ENCODE measurements at places on chromosomes 2 and 18.

- DNase-seq: no peak
Observed at GRCh38 chr2:172965433-172966212, 110.0 kb upstream of the MAP3K20 start.

DNA sequence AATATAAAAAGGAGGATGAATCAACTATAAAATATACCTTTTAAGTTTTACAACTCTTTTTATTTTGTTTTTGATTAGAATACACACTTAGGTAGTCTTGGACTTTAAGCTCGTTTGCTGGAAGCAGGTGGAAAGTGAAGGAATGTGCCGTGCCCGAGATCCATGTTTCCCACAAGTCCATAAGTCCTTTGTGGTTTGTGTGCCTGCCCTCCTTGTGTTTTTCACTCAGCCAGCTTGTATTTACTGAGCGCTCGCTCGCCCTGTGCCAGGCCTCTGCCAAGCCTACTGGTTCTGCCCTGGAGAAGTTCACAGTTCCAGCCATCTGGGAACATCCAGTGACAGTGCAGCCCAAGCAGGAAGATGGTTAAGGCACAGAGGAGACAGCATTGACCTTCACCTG is 142.6 kb downstream of the MGAT5 start:
- no peak for DNase-seq

GRCh38 chr2:67289921-67290371 is 107.2 kb upstream of the ETAA1 start:
- DNase-seq: no peak

DNA sequence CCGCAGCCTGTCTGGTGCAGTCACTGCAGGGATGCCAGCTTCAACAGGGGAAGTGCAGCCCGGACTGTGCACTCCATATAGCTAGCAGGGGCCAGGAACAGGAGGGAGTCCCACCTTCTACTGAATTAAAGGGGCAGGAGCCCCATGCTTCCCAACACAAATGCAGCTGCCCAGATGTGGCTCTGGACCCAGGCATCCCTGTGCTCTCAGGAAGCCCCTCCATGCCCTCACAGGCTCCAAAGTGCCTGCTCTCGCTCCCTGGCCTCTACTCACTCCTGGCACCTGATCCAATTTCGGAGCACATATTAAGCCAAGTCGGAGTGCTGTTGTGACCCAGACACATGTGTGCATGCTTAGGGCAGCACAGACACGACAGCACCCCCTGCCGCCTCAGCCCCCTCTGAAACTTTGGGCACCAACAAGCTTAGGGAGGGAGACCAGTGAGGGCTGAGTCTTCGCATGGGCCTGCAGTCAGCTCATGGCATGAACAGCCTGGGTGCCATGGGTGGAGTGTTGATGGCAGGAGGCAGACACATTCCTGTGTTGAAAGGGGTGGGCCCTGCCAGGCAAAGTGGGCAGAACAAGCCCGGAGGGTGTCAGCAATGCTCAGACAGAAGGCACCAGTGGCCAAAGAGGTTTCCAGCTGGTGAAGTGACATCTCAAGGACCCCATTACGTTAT is 83.5 kb downstream of the ZNF804A start:
- DNase-seq: no peak

GRCh38 chr2:30915486-30915885 is 108.2 kb upstream of the CAPN13 start:
- no peak for DNase-seq

GRCh38 chr2:196249171-196249570 is 77.8 kb upstream of the STK17B start:
- DNase-seq: no peak

DNA sequence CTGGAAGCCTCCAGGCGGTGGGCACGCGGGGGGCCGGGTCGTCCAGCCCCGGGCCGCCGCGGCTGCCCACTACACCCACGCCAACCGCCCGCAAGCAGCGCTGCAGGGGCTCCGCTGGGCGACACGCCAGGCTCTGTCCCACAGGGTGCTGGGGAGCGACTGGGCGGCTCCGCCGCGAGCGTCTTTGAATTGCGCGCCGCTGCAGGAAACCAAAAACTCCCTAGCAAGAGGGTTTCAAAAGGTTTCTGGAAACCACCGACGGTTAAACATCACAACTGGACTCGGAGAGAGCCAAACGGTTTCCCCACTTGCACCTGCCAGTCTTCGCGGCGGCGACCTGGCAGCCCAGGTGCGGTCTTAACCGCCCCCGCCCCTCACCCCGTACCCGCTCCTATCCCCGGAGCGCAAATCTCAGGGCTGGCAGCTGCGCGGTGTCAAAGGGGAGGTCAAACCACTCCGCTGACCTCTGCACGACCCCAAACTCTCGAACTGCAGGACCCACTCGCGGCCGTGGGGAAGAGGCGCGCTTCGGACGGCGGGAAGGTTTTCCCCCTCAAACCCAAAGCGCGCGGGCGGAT is 1.0 kb downstream of the CXCR4 start:
- peak; percentile 74 for DNase-seq

GRCh38 chr2:31088504-31089195 is 49.6 kb downstream of the GALNT14 start:
- no peak for DNase-seq

GRCh38 chr2:85812094-85812735 is 58.4 kb downstream of the ATOH8 start:
- DNase-seq: no peak

DNA sequence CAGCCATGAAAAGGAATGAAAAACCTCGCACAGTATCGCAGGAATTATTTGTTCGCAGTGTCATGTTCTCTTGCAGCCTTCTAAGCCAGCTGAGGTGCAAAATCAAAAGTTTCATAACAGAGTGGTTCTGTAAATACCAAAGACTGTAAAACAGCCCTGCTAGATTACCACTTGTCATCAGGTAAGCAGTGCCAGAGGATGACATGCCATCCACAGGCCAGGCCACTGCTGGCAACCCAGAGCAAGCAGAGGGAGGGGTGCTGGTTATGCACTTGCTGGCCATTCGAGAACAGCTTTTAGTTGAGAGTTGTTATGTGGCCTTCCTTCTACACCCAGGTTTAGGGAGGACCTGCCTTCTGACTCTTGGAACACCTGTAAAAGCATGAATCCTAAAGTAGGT is 114.3 kb upstream of the MGAT5 start:
- DNase-seq: no peak

- no peak for DNase-seq
Observed at GRCh38 chr18:7605705-7606104, 38.6 kb downstream of the PTPRM start.

GRCh38 chr18:13305301-13305700 is 86.7 kb downstream of the LDLRAD4 start:
- no peak for DNase-seq

DNA sequence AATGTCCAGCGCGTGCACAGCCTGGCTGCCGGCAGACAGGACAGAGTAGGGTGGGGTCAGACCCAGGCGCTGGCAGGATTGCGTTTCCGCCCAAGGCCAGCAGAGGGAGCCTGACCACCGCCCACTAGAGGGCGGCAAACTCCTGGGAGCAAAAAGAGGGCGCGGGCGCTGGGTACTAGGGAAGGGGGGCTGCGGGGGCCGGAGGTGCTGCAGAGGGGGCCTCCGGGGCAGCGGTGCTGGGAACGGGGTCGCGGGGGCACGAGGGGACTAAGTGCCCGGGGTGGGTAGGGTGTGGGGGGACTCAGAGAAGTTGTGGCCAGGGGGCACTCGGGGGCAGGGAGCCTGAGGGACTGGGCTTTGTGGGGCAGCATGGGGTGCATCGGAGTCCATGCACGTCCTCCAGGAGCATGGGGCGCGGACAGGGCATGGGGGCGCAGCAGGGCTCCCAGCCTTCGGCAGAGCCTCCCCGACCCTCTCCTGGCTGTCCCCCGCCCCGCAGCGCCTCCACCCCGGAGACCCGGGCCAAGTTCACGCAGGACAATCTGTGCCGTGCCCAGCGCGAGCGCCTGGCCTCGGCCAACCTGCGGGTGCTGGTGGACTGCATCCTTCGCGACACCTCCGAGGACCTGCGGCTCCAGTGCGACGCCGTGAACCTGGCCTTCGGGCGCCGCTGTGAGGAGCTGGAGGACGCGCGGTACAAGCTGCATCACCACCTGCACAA is 3.2 kb downstream of the TEKT4 start:
- peak; percentile 30 for DNase-seq

All from stimulated activated naive B cell treated with anti-CD40 and anti-IgM and Interleukin-4, amounts not matched to agents 10 μg/mL and 1 μg/mL and 100 μg/mL, for 72 hours (primary cell).